ENCODE measurements at places on chromosomes 3 and 15. TPM values are rescaled to one million over a fixed set of nuclear protein-coding genes. Genes with fewer than 3 reads are reported as not detected.

SPINK8 gene
- not detected for total RNA-seq

EPHB3 gene
- total RNA-seq = 2.8 TPM

CELSR3 gene
- total RNA-seq = 1.1 TPM

UBA3 gene
- total RNA-seq = 68.6 TPM

CYP19A1 gene
- 0.71 TPM for total RNA-seq

DNA sequence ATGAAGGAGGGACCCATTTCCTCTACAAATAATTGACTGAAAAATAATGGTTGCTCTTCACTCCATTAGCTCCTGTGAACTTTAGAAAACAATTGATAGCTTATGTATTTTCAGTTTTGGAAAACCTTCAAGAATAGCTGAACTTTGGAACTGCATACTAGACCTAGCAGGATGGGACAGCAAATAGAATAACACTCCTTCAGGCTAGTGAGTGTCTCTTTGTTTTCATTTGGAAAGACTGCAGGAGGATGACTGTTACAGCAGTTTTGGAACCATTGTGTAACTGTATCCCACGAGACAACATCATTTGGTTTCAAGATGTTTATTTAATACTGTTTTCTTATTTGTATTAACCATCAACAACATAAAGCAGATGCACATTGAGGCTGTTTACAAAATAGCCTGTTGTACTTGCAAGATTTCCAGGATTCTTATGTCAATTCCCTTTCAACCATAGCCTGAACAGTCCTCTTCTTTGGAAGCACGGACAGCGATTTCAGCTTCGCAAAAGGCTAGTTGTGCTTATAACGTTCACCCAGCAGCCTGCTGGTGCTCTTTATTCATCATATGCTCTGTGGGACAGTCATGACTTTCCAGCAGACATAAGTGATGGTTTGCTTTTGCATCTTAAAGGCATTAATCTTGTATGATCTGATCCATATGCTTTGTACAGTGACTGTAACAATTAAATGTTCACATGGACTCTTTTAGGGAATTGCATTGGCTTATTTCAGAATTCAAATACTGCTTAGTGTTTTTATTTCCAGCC, 335.5 kb downstream of the IL5RA start:
- H3K4me1 ChIP-seq = no peaks in the 10 kb centered on the region
- no peaks in the 10 kb centered on the region for H3K36me3 ChIP-seq
- no peak overlapping the region for H3K4me3 ChIP-seq
- no peak for DNase-seq
- H3K27ac ChIP-seq = no peak overlapping the region

- no peak overlapping the region for H3K27ac ChIP-seq
- peaks cover 15% of the 10 kb centered on the region for H3K4me1 ChIP-seq
- H3K36me3 ChIP-seq = no peaks in the 10 kb centered on the region
- no peak overlapping the region for H3K4me3 ChIP-seq
- DNase-seq = no peak
Observed at GRCh38 chr15:88609344-88610090, 11.6 kb upstream of the AEN start.

- H3K27ac ChIP-seq = peak overlapping the region; percentile 93
- H3K27me3 ChIP-seq = no peaks in the 10 kb centered on the region
- DNase-seq = peak; percentile 84
- H3K36me3 ChIP-seq = peaks cover 24% of the 10 kb centered on the region
Observed at GRCh38 chr3:45987368-45988291, 8.0 kb downstream of the FYCO1 start.

DNA sequence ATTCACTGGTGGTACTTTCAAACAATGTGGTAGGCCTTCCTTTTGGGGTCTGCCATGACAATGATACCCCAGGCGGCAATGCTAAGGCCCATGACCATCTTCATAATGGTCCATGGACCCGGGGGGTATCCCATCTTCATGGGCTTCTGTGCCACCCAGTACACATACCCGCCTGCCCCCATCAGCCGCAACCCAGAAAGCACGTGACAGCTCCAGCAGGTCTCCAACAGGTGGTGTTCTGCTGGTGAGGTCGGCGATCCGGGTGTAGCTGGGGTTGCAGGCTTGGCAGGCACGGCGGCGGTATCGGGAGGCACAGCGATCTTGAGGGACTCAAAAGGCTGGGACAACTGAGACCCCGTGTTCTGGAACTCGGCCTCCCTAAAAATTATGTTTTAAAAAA, 214.5 kb downstream of the SNRPN start:
- H3K36me3 ChIP-seq = no peaks in the 10 kb centered on the region
- DNase-seq = peak; percentile 42
- no peaks in the 10 kb centered on the region for H3K27me3 ChIP-seq
- no peaks in the 10 kb centered on the region for H3K4me1 ChIP-seq

DNA sequence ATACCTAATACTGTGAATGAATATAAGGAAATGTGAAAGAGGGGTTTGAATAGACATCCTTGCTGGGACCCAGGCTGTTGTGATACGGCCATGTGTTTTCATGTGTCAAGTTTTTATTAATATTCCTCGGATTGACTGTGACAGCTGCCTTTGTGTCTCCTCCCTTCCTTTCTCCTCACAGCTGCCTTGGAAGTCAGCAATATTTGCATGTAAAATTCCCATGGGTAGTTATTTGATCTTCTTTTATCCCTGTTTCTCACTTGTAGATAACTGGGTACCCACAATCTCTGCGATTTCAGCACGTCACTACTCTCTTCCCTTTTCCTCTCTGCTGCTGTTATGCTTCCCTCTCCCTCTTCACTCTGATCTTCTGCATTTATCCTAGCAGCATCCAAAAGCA, 9.4 kb downstream of the GPR156 start:
- H3K36me3 ChIP-seq = no peaks in the 10 kb centered on the region
- no peak overlapping the region for H3K4me3 ChIP-seq
- peaks cover 11% of the 10 kb centered on the region for H3K4me1 ChIP-seq
- H3K27me3 ChIP-seq = no peaks in the 10 kb centered on the region
- DNase-seq = no peak
- no peak overlapping the region for H3K27ac ChIP-seq

- H3K27me3 ChIP-seq = no peaks in the 10 kb centered on the region
- no peaks in the 10 kb centered on the region for H3K4me1 ChIP-seq
- H3K4me3 ChIP-seq = no peak overlapping the region
- H3K36me3 ChIP-seq = no peaks in the 10 kb centered on the region
- H3K27ac ChIP-seq = no peak overlapping the region
Observed at GRCh38 chr3:81643721-81644120, 117.7 kb downstream of the GBE1 start.

DNA sequence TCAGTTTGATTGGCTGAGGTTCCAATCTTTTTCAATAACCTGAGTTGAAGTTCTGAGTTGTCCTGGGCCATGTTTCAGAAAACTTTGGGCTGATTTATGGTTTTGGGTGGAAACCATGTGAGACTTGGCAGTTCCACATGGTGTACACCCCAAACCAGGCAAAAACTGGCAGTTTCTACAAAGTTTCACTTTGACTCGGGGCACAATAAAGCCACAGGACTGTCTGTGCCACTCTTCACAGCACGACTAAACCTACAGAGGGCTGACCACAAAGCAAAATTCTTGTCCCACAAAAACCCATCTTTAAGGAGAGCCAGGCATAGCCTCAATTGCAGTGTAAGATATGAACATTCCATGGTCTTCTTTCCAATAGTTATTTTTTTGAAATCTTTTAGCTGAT, 155.0 kb downstream of the DUT start:
- no peak overlapping the region for H3K4me3 ChIP-seq
- H3K27ac ChIP-seq = peak overlapping the region; percentile 33
- H3K27me3 ChIP-seq = no peaks in the 10 kb centered on the region
- peaks cover 20% of the 10 kb centered on the region for H3K36me3 ChIP-seq
- no peaks in the 10 kb centered on the region for H3K4me1 ChIP-seq
- DNase-seq = no peak

DNA sequence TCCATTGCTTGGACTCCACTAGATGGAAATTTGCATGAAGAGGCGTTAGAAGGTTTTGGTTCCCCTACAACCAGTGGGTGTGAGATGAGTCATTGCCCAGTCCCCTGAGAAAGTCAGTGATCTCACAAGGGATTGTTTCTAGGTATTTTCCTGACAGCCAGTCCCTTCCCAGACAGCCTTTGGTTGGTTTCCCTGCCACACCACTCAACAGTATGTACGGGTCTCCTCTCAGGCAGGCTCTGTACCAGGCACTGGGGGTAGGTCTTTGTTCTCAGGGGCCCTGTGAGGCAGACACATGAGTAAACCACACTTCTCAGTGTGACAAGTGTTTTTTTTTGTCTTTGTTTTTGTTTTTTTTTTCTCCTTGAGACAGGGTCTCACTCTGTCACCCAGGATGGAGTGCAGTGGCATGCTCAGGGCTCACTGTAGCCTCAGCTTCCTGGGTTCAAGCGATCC, 4.0 kb downstream of the LAMP3 start:
- DNase-seq = no peak
- H3K36me3 ChIP-seq = no peaks in the 10 kb centered on the region
- peaks cover 13% of the 10 kb centered on the region for H3K4me1 ChIP-seq

- DNase-seq = peak; percentile 62
- H3K36me3 ChIP-seq = no peaks in the 10 kb centered on the region
- H3K4me1 ChIP-seq = peaks cover 10% of the 10 kb centered on the region
- no peaks in the 10 kb centered on the region for H3K27me3 ChIP-seq
Observed at GRCh38 chr3:194632226-194632808, 902 bp downstream of the TMEM44 start.

GRCh38 chr15:58159827-58160386, 21.7 kb downstream of the AQP9 start:
- no peak overlapping the region for H3K4me3 ChIP-seq
- H3K27me3 ChIP-seq = no peaks in the 10 kb centered on the region
- H3K36me3 ChIP-seq = no peaks in the 10 kb centered on the region

- DNase-seq = no peak
- no peak overlapping the region for H3K27ac ChIP-seq
- no peaks in the 10 kb centered on the region for H3K4me1 ChIP-seq
- H3K4me3 ChIP-seq = no peak overlapping the region
- no peaks in the 10 kb centered on the region for H3K36me3 ChIP-seq
- no peaks in the 10 kb centered on the region for H3K27me3 ChIP-seq
Observed at GRCh38 chr3:83513677-83514076, 1445.1 kb upstream of the CADM2 start.

DNA sequence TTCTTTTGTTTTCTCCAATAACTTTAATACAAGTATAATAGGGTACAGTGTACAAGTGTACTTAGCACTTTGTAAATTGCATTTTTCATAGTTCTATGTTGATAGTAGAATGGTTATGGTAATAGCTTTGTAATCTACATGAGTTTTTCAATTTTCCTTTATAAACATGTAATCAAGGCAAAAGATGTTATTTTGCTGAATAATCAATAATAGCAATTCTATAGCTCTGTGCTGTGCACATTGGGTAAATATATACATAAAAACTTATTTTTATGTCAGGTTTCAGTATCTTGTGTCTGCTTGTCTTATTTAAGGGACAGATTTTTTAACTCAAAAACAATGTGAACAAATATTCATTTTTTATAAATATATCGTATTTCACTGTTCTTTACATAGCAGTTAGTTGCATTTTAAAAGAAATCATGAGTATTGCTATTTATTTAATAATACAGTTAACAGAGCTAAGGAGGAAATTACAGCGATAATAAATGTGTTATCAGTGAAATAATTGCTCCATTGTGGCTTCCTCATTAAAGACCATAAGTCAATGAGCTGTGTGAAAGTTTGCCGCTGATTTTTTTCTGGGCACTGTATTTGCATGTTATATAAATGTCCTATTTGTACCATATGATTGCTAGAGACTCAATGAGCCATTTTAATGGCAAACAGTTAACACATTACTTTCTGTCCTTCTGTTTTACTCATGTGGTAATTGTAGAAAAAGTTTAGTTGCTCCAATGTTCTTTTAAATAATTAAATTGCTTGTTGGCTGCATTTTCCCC, 214.6 kb upstream of the STAC start:
- no peaks in the 10 kb centered on the region for H3K27me3 ChIP-seq
- no peaks in the 10 kb centered on the region for H3K36me3 ChIP-seq
- DNase-seq = no peak
- no peak overlapping the region for H3K4me3 ChIP-seq
- no peaks in the 10 kb centered on the region for H3K4me1 ChIP-seq
- no peak overlapping the region for H3K27ac ChIP-seq

All from sigmoid colon (tissue), 7 donors.